GM19239 (cell line): ENCODE measurements at places on chromosomes 11 and 22.

GRCh38 chr11:11827272-11827671 lies 14.5 kb upstream of the USP47 start:
- DNase-seq: no peak

DNA sequence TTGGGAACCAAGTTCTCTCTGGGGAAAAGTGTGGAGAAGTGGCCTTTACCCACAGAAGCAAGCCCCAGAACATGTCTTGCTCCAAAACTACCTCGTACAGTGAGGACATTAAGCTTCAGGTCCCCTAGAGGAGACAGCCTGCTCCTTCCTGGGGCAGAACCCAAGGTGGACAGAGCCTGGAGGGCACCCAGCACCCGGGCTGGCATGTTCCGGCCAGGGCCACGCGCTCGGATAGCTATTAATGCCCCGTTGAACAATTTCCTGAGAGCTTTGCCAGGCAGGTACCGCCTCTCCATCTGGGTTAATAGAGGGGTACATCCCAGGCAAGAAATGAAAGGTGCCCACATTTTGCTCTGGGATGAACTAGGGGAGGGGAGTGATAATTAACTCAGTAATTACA lies 169.0 kb upstream of the GRK3 start:
- DNase-seq: no peak

- no peak for DNase-seq
Observed at GRCh38 chr11:20159466-20160381, 551 bp downstream of the DBX1 start.

- no peak for DNase-seq
Observed at GRCh38 chr22:21077884-21078508, 32.2 kb downstream of the LRRC74B start.

GRCh38 chr11:61091373-61092279 lies 10.7 kb upstream of the CD5 start:
- no peak for DNase-seq
